Activated T-helper 1 cell treated with Interleukin-2 at 50 U/mL for 16 hours (primary cell): ENCODE measurements at places on chromosomes 7 and 10.

DNA sequence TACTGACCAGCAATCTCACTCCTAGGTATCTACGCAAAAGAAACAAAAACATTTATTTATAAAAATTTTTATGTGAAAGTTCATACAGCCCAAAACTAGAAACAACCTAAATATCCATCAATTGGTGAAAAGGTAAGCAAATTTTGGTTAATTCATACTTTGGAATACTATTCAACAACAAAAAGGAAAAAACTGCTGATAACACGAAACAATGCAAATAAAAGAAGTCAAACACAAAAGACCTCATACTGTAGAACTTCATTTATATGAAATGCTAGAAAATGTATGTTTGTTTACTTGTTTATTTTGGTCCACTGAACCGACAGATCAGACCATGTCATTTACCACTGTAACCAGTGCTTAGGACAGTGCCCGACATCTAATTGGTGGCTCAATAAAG is 60.3 kb downstream of the USP6NL start:
- no peak for DNase-seq

GRCh38 chr10:47300429-47300931 is 483 bp downstream of the GDF10 start:
- no peak for DNase-seq

- peak; percentile 68 for DNase-seq
Measured at GRCh38 chr10:44864637-44865288, 46.4 kb upstream of the TMEM72 start.

- no peak for DNase-seq
Measured at GRCh38 chr10:114683162-114683561, 25.1 kb upstream of the ABLIM1 start.

DNA sequence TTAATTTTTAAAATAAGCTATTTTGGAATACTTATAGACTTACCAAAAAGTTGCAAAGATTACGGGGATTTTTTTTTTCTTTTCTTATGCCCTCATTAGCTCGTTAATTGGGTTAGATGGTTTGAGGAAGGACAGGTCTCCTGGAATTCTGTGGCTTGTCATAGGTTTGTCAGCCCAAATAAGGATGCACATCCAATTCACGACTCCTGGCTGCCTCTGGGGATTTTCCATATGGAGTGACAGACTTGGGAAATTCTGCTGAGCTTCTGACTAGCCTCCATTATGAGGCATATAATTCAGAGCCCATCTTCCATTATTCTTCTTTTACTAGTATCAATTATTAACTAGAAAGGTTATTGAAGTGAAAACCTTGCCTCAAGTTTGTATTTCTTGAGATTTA is 102.1 kb downstream of the AUTS2 start:
- no peak for DNase-seq

DNA sequence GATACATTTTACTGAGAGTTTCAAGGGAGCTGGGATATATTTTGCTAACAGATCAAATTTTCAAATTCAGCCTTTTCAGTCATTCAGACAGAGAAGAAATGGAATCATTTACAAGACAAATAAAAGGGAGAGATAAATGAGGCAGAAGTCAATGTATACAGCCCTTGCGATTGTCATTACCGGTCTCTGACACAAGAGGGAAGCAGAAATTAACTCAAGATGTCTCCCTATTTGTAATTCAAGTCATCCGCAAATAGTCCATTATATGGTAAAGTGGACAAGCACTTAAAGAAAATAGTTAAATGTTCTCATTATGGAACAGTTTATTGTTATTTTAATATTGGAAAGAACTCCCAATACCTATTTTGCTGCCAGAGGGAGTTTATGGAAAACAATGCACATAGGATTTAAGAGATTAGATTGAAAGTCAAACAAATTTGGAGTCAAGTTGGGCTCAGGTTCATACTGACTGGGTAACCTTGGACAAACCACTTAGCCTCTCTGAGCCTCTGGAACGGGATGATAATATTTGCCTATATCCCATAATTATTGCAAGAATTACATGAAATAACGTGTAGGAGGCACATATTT is 89.3 kb upstream of the PRKCQ start:
- DNase-seq: no peak

GRCh38 chr7:44087911-44088838 is 5.8 kb upstream of the POLM start:
- DNase-seq: no peak

- no peak for DNase-seq
Measured at GRCh38 chr10:95411635-95412034, 120.8 kb upstream of the PDLIM1 start.

DNA sequence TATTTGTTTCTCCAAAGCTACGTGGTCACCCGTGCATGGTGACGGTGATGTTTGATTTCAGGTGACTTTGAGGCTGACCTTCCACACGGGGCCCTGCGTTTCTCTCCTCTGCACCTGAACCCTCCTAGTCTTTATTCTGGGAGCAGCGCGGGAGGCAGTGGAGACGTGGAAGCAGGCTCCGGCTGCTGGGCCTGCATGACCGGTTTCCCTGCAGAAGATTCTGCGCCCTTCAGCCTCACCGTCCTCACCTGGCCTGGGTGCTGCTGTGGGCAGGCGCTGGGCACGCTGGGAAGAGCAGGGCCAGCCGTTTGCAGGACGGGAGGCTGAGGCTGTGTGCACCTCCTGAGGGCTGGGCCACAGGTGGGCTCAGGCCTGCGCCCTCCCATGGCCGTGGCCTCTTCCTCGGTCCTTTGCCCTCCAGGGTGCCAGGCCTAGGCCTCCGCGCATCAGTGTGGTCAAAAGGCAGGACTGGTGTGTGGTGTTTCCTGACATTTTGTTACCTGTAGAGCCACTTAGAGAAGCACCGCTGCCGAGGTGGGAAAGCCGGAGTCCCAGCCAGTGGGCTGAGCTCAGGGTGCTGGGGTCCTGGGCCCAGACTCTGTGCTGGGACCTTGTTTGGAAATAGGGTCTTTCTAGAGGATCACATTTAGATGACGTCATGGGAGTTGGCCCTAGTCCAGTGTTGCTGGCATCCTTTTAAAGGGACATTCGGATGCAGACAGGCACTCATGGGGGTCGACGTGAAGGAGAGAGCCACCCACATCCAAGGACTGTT is 478.3 kb downstream of the DNAJB6 start:
- no peak for DNase-seq

GRCh38 chr7:1431634-1432380 is 27.5 kb downstream of the MICALL2 start:
- DNase-seq: no peak

- DNase-seq: no peak
Measured at GRCh38 chr7:47528471-47528870, 53.4 kb downstream of the TNS3 start.

GRCh38 chr10:69479240-69480067 is 28.2 kb downstream of the TSPAN15 start:
- DNase-seq: no peak

- no peak for DNase-seq
Measured at GRCh38 chr10:124092250-124092859, 1.0 kb downstream of the CHST15 start.

- no peak for DNase-seq
Measured at GRCh38 chr7:6232534-6232933, 39.9 kb downstream of the CYTH3 start.

GRCh38 chr10:131464789-131465188 is 153.3 kb upstream of the TCERG1L start:
- no peak for DNase-seq

DNA sequence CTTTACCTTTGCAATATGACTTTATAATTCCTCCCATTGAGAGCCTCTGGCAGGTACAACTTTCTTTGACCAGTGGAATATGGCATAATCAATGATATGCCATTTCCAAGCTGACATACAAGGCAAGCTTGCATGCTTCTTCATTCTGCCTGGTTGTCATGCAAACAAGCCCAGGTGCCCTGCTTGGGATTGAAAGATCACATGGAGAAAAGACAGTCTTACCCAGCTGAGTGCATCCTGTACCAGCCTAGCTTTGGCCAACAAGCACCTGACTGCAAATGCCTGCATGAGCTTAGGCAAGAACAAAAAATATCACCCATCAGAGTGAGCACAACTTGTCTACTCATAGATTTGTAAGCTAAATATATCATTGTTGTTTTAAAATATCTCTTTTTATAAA is 82.9 kb upstream of the KCND2 start:
- no peak for DNase-seq

- no peak for DNase-seq
Measured at GRCh38 chr10:64503429-64503828, 982.2 kb downstream of the REEP3 start.

DNA sequence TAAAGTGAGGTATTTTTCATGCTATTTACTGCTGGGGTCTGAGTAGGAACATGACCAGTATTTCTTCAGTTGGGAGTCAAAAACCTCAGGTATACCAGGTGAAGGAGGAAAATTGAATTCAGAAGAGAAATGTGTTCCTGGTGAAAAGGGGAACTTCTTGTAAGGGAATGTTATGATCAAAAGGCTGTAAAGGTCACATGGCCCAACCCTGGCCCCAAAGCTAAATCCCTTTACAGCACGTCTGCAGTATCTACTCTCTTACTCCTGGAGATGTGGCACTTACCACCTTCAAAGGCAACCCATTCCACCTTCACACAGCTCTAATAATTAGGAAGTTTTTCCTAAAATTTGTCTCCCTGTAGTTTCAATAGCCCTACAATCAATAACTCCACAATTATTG is 15.2 kb downstream of the PIK3AP1 start:
- no peak for DNase-seq

DNA sequence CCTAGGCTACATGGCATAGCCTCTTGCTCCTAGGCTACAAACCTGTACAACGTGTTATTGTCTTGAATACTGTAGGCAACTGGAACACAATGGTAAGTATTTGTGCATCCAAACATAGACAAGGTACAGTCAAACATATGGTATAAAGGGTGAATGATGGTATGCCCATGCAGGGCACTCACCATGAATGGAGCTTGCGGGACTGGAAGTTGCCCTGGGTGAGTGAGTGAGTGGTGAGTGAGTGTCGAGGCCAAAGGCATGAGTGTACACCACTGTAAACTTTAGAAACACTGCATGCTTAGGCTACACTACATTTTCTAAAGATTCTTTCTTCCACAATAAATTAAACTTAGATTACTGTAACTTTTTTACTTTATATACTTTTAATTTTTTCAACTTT is 165.7 kb downstream of the PARD3 start:
- no peak for DNase-seq

- no peak for DNase-seq
Measured at GRCh38 chr7:900331-901040, 24.1 kb downstream of the GET4 start.

GRCh38 chr10:65670087-65670486 is 1255.7 kb upstream of the LRRTM3 start:
- no peak for DNase-seq

GRCh38 chr7:71485586-71485985 is 353.6 kb downstream of the GALNT17 start:
- no peak for DNase-seq

DNA sequence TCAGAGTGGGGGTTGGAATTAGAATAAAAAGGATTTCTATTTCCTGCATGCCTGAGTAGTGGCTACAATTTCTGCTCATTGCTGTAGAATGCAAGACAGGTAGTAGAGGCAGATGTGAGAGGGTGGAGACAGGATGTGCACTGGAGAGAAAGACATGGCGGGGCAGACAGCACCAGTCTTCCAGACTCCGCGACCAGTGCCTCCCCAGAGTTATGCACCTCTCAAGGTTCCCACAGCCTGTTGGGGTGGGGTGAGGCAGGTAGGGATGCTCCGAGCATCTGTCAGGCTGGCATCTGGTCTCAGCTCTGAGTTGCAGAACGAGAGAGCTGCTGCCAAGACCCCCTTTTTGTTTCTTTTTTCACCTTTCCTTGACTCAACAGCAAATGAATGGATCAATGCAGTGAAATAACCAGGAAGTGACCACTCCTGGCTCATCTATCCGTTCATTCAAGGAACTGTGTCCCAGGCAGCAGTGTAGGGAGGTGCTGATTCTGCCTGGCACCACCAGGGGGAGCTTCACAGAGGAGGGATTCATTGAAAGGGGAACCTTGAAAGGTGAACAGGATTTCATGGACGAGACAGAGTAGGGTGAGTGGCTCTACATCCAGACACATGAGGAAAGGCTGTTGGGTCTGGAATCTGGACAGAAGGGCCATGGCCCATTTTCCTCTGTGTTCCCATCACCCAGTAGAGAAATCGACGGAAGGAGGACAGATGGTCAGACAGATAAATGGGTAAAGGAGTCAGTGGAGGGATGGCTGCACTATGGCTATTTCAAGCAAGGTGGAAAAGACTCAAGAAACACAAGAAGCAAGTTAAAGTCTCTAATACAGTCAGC is 17.2 kb upstream of the SLC18A3 start:
- DNase-seq: peak; percentile 12

GRCh38 chr10:117531371-117532002 is 11.1 kb upstream of the EMX2 start:
- no peak for DNase-seq

- no peak for DNase-seq
Measured at GRCh38 chr10:114042895-114043531, 653 bp upstream of the ADRB1 start.

GRCh38 chr7:44378744-44379143 is 53.4 kb upstream of the CAMK2B start:
- no peak for DNase-seq

GRCh38 chr7:139777133-139777891 is 486 bp downstream of the HIPK2 start:
- peak; percentile 23 for DNase-seq
